ENCODE measurements at places on chromosomes 2 and 18.

DNA sequence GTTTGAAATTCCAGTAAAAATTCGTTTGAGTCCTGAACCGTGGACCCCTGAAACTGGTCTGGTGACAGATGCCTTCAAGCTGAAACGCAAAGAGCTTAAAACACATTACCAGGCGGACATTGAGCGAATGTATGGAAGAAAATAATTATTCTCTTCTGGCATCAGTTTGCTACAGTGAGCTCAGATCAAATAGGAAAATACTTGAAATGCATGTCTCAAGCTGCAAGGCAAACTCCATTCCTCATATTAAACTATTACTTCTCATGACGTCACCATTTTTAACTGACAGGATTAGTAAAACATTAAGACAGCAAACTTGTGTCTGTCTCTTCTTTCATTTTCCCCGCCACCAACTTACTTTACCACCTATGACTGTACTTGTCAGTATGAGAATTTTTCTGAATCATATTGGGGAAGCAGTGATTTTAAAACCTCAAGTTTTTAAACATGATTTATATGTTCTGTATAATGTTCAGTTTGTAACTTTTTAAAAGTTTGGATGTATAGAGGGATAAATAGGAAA lies 80.7 kb downstream of the ACSL3 start:
- no peak for DNase-seq

GRCh38 chr2:2131075-2131789 lies 199.8 kb downstream of the MYT1L start:
- DNase-seq: no peak

- no peak for DNase-seq
These were observed 247.5 kb upstream of the PXDN start for GRCh38 chr2:1991706-1992245.

DNA sequence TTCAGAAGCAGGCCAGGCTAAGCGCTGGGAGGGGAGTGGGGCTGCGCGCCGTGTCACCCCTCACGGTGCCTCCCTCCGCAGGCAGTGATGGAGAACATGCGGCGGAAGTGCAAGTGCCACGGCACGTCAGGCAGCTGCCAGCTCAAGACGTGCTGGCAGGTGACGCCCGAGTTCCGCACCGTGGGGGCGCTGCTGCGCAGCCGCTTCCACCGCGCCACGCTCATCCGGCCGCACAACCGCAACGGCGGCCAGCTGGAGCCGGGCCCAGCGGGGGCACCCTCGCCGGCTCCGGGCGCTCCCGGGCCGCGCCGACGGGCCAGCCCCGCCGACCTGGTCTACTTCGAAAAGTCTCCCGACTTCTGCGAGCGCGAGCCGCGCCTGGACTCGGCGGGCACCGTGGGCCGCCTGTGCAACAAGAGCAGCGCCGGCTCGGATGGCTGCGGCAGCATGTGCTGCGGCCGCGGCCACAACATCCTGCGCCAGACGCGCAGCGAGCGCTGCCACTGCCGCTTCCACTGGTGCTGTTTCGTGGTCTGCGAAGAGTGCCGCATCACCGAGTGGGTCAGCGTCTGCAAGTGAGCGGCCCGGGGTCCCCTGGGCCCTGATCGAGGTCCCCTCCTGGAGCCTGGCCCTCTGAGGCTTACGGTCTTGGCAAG lies 12.2 kb downstream of the WNT10A start:
- DNase-seq: peak; percentile 83

DNA sequence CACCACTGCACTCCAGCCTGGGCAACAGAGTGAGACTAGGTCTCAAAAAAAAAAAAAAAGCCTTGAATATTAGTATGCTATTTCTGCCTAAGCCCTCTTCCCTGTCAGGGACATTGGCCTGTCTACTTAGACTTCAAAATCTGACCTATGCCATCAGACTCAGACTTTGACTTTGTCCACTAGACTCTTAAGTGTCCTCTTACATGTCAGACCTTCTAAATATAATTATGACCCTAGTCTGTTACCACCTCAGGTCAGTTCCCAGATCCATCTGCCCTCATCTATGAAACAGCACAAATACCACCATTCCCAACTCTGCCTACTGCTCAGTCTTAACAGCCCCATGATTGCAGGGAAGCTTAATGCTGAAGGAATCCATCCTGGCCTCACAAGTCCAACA lies 244.6 kb downstream of the ZEB2 start:
- no peak for DNase-seq

DNA sequence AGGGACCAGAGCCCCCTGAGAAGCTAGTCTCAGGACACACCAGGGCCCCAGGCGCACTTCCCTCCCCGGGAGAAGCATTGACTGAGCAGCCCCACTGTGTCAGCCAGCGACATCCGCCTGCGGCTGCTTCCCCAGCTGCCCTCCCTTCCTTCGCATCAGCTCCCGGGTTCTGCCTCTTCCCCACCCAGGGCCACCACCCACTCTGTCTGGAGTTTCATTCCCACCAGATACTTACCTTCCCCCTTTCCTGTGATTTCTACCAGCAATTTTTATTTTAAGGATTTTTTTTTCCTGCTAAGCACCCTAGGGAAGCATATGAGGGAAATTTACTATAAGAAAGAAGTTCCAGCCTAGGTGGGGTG lies 99.2 kb downstream of the SMAD7 start:
- no peak for DNase-seq

GRCh38 chr2:168751104-168751740 lies 51.2 kb upstream of the NOSTRIN start:
- no peak for DNase-seq

GRCh38 chr2:84924173-84925106 lies 19.0 kb downstream of the TMSB10 start:
- DNase-seq: peak; percentile 79

DNA sequence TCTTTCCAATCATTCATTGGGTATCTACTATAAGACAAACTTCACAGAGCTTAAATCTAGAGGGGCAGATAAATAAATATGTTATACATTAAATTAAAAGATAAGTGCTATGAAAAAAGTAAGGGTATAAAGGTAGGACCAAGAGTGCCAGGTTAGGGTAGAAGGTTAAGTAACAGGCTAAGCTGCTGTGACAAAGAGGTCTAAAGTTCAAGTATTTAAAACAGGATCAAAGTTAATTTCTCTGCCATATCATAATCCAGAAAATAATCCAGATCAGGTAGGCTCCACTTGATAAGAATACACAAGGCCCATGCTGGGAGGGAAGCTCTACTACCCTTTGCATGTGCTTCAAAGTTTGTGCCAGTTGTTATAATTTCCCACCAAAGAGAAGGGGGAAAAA lies 115.6 kb downstream of the DYM start:
- DNase-seq: no peak

DNA sequence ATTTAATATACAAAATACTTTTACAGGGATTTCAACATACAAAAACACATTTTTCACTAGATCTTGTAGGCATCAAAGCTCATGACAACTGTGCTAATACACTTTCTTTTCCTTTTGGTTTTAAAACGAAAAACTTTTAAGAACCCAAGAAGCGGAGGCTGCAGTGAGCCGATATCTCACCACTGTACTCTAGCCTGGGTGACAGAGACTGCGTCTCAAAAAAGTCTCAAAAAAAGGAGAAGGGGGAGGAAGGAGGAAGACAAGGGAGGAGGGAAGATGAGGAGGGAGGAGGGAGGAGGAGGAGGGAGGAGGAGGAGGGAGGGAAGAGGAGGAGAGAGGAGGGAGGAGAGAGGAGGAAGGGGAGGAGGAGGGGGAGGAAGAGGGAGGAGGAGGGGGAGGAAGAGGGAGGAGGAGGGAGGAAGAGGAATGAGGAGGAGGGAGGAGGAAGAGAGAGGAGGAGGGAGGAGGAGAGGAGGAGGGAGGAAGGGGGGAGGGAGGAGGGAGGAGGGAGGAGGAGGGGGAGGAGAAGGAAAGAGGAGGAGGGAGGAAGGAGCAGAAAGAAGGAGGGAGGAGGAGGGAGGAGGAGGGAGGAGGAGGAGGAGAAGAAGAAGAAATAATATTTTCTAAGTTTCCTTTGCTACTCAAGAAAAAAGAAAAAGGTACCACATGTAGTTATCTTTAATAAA lies 13.8 kb downstream of the ROCK2 start:
- DNase-seq: no peak

DNA sequence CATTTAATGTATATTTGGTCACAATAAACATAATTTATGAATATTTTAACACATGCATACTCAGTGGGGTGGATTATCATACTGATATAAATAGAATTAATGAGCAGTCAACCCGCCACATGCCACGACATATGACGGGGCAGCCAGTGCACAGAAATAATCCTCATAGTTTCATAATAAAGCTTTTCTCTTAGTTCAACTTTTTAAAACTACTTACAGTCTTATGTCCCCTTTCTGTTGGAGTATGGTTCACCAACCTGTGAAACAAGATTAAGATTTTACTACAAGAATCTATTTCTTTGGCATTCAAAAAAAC lies 75.6 kb upstream of the ETAA1 start:
- DNase-seq: no peak

DNA sequence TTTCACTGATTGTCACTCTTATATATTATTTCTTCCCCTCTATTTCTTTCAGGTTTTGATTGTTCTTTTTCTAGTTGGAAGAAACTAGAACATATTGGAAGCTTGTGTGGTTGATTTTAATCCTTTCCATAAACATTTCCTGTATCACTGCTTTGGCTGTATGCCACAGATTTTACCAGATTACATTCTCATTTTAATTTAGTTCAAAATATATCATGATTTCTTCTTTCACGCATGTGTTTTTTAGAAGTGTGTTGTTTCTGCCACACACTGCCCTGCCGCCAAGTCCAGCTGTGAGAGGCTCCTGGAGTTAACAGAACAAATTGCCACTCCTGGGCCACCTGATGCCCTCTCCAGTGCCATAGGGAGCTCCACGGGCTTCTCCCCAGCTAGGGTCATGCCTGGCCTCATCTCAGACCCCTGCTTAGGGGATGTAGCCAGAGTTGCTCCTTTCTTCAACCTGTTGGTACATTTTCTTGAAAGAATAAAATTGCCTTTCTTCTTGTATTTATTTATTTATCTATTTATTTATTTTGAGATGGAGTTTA lies 206.2 kb upstream of the COPS8 start:
- DNase-seq: no peak

- no peak for DNase-seq
These were observed 30.8 kb downstream of the TBC1D8 start for GRCh38 chr2:101120124-101120996.

DNA sequence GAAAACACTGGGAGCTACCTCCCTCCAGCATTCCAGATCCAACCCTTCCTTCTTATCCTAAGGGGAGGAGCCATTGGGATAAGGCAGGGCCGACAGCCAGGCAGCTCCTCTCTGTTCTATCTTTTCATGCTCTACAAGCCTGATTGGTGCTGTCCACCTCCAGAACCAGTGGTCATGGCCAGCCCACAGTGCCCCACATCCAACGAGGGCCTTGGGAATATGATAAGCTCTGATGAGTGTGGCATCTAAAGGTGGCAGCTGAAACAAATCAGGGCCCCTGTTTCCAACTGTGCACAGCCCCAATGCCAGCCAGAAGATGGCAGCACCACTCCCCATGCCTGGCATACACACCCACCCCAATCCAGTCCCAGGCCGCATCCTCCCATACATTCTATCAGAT lies 329.3 kb downstream of the C1D start:
- DNase-seq: peak; percentile 1

GRCh38 chr2:26422947-26423629 lies 21.4 kb downstream of the DRC1 start:
- DNase-seq: no peak

- DNase-seq: no peak
These were observed 96.6 kb upstream of the RND3 start for GRCh38 chr2:150584081-150584480.

GRCh38 chr2:203667838-203668237 lies 38.6 kb upstream of the CD28 start:
- DNase-seq: no peak

DNA sequence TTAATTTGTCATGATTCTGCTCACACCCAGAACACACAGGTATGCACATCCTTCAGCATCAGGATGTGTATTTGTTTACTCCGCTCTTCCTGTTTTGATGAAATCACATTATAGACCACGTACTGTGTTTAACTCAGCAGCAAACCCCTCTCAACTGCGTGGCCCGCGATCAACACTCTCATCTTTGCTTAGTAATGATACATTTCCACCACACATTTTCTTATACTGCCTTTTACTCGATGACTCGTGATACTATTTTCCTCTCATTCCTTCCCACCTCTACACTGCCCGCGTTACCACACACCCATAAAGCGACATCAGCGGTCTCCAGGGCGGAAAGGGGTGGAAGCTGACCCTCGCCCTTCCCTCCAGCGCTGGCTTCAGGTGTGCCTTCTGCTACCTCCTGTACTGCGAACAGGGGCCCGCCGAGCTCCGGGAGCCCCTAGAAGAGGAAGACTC lies 1.3 kb downstream of the NETO1 start:
- DNase-seq: no peak

- no peak for DNase-seq
These were observed 223.3 kb downstream of the MC4R start for GRCh38 chr18:60149316-60149715.

DNA sequence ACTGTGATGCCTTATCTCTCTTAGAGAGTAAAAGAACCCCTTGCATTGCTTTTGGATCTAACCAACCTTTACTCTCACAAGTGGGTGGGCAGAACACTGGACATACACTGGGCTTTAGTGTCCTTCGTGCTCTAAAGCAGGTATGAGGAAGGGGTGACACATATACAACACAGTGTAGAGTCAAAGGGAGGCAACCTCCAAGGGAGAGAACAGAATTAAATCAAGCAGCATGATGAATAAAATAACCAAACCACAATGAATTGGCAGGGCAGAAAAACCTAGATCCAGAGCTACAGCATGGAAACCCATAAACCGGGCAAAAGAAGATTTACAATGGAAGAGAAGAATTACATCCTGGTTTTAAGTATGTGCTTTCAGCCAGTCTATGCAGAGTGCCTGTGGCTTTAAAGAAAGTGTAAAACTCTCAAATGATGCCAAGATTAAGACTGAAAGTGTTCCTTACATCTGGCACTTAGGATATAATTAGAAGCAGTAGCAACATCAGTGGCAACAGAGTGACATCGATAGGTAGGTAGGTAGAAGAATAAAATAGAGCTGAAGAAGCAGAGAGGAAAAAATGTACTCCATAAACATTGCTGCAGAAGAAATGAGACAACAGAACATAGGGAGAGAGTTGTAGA lies 191.7 kb upstream of the ZC3H15 start:
- DNase-seq: no peak

DNA sequence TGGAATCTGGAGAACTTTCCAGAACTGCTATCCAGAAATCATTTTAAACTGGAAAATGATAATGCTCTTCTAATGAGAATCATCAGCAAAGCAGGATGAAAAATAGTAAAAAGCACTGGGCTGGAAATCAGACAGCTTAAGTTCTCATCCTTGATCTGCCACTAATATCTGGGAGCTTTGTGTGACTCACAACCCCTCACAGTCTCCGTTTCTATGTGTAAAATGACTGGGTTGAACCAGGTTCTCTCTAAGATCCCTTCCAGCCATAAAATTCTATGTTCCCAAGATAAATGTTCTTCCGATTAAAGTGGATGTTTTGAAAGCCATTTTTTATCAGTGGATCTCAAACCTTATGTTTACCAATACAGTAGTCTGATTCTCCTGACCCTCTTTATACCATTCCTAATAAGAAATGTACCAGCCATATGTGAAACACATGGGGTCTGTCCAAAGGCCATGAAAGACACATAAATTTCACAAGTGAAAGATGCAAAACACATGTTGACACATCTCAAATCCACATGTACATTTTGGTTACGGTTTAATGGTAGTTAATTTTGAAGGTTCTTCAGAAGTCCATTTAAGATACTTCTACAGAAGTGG lies 188.8 kb downstream of the EN1 start:
- no peak for DNase-seq
